ENCODE measurements at places on chromosomes 5 and 9.

- no peak for DNase-seq
Measured at GRCh38 chr9:16138561-16139491, 586.0 kb downstream of the CCDC171 start.

GRCh38 chr5:127227881-127228280 lies 62.7 kb upstream of the MEGF10 start:
- no peak for DNase-seq

DNA sequence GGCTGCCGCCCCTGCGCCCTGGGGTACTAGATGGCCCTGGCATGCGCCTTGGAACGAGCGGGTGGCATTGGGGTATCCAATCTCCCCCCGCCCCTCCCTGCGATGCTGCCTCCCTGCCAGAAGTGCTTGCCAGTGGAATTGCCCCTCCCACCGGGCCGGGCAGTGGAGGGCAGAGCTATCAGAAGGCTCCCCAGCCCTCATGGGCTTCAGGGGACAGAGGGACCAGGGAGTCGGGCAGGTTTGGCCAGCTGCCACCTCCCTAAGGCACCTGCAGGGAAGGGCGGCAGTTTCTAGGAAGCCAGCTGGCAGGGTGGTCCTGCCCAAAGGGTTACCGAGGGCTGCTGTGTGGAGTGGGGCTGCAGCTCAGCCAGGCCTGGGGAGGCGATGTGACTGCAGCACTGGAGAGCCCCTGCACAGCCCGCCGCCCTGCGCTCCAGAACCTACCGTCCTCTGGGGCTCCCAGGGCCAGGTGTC lies 52.8 kb upstream of the EGFL7 start:
- DNase-seq = no peak

DNA sequence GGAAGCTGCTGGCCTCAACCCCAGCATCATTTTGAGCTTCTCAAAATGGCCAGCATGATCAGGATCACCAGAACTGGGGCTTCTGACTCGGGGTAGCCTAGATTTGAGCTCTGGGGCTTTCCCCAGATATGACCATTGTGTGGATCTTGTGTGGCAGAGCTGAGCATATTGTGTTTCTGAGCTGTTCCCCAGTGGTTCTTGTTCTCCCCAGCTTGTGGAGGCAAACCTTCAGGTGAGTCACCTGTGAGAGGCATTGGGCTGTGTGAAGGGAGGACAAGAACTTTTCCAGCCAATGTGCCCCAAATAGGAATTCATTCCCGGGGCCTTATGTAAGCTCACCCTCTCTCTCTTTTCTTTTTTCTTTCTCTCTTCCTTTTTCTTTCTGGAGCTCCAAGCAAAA lies 80.7 kb upstream of the PITX1 start:
- DNase-seq = no peak

DNA sequence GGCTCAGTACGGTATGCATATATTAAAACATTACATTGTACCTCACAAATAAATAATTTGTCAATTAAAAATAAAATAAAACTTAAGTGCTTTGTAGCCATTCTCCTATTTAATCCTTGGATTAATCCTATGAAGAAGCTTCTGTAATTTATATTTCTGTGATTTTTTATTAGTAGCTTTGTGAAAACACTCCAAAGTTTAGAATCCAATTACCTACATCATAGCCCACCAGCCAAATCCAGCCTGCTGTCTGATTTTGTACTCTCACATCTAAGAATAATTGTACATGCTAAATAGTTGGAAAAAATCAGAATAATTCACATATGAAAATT lies 10.4 kb downstream of the MED7 start:
- no peak for DNase-seq

GRCh38 chr9:14627513-14627912 lies 65.7 kb downstream of the ZDHHC21 start:
- no peak for DNase-seq

DNA sequence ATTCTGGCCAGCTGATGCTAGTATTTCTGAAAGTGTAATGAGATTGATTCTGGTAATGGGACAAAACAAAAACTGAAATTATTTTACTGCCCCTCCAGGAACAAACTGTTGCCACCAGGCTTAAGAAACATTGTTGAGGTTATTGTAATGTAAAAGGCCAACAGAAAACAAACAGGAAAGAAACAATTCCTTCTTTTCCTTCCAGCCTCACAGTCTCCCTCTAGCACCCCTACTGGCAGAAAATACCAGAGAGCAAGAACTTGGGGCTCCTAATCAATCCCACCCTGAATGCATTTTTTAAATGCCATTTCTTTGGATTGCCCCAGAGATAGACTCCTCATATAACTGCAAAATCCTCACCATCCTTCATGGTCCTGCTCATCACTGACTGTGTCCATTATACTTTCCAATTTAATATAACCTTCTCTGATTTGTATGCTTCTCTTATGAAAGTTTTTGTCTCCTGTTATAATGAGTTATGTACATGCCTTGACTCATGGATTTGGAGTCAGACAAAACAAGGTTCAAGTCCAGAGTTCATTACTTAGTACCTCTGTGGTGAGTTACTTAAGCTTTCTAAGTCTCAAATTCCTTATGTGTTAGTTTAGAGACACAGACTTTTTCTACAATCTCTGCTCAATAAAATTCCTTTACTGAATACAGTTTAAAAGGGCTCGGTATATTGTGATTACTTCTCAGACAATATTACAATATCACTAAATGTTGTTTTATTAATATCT lies 157.9 kb upstream of the FBN2 start:
- peak; percentile 1 for DNase-seq

DNA sequence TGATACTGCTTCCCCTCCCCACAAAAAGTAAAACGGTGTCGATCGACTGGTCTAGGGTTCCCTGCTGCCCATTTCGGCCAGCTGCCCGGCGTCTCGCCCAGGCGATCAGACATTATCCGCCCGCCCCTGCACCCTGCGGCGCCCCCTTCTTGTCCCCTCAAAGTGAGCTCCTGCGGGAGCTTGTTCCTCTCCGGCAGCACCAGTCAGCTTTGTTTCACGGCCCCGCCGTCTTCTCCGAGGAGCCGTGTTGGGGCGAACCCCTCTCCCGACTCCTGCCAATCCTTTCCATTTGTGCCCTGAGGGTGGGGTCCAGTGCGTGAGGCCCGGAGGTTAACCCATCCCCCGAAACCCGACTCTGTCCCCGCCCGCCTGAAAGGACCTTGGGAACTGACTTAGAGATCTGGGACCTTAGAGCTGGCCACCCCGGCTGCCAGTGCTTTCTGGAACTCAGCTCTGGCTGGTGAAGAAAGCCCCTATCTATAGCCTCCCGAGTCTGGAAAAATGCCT lies 518 bp downstream of the UBE2B start:
- DNase-seq = no peak

- DNase-seq = no peak
Measured at GRCh38 chr5:5695266-5695665, 272.8 kb downstream of the ICE1 start.

- no peak for DNase-seq
Measured at GRCh38 chr5:124639095-124639665, 107.3 kb downstream of the ZNF608 start.

DNA sequence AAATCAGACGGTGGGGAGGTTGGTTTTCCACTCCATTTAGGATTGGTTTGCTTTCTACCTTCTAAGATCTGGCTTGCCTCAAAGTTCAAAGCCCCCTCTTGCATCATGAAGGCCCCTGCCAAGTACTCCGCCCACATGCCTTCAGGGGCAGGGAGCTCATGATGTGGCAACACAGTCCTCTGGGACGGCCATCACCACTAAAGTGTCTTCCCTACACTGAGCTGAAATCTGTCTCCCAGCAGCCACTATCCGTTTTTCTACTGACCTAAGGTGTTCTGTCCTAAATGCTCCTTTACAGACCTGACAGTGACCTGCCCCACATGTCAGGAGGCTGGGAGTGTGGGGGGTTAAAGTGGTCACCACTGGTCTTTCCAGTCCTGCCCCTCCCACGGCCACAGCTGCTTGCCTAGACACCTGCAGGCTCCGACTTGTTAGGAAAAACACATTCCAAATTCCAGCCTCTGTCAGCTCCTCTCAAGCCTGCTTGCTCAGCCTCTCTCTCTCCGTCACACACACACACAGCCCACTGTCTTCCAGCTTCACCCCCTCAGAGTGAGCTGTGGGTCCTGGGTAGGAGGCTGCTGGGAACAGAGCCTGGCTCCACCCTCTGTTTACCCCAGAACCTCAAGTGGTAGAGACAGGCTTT lies 44.9 kb downstream of the SHB start:
- DNase-seq = no peak

- DNase-seq = no peak
Measured at GRCh38 chr9:131630205-131630831, 85.0 kb downstream of the PRRT1B start.

GRCh38 chr9:109328978-109329637 lies 8.2 kb upstream of the EPB41L4B start:
- peak; percentile 46 for DNase-seq

DNA sequence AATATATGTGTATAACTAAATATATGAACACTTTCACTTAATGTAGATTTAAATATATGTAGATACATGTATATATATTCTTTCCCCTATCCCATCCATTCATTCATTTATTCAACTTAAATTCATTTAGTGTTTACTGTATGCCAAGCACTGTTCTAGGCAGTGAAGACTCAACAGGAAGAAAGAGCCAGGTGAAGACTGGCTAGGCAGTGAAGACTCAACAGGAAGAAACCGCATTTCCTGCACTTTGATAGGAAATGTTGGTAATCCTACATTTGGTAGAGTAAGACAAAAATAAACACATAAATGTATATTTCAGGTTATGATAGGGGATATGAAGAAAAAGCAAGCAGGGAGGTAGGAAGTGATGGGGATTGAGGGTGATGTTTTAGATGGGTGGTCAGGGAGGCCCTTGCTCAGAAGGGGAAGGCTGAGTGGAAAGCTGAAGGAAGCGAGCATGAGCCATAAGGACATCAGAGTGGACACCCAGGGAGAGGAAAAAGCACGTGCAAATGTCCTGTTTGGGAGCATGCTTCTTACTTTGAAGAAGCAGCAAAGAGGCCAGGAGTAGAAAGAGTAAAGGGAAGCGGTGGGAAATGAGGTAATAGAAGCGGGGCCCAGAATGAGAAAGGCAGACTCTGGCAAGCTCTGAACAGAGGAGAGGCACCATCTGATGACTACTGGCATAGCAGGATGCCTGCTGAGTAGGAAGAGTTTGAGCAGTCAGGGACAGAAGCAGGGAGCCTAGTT lies 227.8 kb upstream of the MAP3K1 start:
- no peak for DNase-seq

- DNase-seq = no peak
Measured at GRCh38 chr9:72539824-72540347, 18.5 kb downstream of the TMC1 start.

- DNase-seq = no peak
Measured at GRCh38 chr5:147930769-147931168, 24.4 kb upstream of the C5orf46 start.

- no peak for DNase-seq
Measured at GRCh38 chr9:36363448-36363847, 36.6 kb downstream of the RNF38 start.

- DNase-seq = no peak
Measured at GRCh38 chr9:18947892-18948339, 85.1 kb downstream of the SAXO1 start.

DNA sequence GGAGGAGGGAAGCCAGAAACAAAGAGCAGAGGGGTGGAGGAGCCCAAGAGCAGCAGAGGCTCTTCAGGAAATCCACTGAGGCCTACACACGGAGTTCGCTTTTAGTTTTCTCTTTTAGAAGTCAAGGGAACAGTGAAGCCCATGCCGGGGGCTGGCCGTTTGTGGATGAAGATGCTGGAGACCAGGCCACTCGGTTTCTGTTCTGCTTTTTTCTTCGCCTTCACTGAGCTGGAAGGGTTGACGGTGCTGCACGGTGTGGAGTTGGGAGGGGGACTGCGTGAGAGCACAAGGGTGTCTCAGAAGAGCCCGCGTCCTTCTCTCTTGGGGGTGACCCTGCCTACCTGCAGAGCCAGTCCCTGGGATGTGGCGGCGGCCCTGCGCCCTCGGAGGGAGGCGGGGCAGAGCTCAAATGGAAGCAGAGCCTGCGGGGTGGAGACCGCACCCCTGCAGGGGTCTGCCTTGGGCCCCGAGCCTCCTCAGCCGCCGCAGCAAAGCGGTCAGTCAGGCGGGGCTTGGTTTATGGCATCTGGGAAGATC lies 68.5 kb upstream of the CACNA1B start:
- DNase-seq = no peak

- no peak for DNase-seq
Measured at GRCh38 chr9:76729980-76730737, 34.1 kb upstream of the PCA3 start.

- DNase-seq = peak; percentile 49
Measured at GRCh38 chr9:83649080-83649479, 26.1 kb downstream of the IDNK start.

GRCh38 chr9:93219692-93220091 lies 35.8 kb downstream of the WNK2 start:
- no peak for DNase-seq

DNA sequence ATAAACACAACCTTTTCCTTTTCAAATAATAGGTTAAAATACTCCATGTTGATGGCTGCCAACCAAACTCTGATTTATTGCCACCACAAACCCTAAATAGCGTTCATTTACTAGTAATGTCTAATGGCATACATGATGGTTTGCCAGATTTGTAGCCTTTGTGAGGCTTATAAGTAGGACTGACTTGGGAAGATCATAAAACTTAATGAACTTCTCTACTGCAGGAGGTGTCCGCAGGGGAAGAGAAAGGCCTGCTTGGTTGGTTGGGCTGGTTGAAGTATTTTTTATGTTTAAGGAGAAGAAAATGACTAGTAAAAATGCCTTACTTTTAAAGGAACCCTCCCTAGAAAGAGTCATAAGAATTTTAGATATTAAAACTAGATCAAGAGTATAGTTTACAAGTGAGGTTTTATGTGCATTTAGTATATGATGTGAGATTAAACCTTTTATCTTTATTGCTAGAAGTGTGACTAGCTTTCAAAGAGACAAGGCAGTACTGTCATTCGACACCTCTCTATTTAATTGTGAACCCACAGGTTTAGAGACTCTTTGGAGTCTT lies 5.0 kb downstream of the PBX3 start:
- DNase-seq = no peak

DNA sequence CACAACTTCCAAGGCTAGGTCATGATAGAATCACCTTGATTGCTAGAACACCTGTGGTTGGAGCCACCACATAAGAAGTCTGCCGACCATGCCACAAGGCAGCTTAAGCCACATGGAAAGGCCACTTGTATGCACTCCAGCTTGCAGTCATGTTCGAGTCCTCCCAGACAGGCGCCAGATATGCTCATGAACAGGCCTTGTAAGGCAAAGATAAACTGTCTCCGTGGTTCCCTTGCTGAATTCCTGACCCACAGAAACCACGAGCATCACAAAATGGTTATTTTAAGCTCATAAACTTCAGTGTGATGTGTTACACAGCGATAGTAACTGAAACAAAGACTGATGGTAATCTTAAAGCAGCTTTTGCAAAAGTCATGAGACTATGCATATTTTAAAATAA lies 188.4 kb upstream of the DAPK1 start:
- no peak for DNase-seq
